ENCODE measurements at places on chromosomes 11 and 22.
A peak's percentile ranks its signal among the peaks of the same experiment; 100 is the strongest.

DNA sequence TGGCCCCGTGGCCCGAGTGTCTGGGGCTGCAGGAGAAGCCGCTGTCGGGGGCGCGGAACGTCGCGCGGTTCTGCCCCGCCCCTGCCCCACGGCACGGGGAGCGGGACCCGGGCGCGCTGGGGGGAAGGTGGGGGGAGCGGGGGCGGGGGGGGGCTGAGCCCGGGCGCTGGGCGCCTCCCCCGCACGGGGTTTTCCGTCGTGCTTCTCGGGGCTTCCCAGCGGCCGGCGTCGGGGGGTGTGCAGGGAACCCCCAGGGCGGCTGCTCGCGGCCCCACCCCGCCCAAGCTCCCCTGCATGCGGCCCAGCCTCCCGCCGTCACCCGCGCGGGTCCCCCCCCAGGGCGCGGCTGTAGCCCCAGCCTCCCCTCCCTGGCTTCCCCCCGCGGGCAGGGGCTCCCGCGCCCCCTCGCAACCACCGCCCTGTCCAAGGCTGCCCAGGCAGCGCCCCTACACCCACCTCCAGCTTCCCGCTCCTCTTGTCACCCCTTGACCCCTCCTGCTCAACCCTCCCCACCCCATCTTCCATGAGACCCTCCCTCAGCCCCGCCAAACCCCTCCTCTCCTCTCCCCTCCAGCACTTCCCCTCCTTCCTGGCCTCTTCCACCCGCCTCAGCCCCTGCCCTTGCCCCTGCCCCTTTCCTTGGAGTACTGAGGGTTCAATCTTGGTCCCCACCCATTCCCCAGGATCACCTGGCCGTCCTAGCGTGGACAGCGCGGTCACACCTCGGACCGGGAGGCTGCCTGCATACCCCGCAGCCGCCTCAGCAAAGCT, 1.7 kb downstream of the IL17REL start:
- DNase-seq = peak; percentile 72

- peak; percentile 43 for DNase-seq
Measured at GRCh38 chr11:86183694-86184093, 60.9 kb upstream of the EED start.

GRCh38 chr11:131229221-131229620, 141.2 kb upstream of the NTM start:
- DNase-seq = no peak

GRCh38 chr11:59223611-59224010, 10.9 kb upstream of the MPEG1 start:
- no peak for DNase-seq

DNA sequence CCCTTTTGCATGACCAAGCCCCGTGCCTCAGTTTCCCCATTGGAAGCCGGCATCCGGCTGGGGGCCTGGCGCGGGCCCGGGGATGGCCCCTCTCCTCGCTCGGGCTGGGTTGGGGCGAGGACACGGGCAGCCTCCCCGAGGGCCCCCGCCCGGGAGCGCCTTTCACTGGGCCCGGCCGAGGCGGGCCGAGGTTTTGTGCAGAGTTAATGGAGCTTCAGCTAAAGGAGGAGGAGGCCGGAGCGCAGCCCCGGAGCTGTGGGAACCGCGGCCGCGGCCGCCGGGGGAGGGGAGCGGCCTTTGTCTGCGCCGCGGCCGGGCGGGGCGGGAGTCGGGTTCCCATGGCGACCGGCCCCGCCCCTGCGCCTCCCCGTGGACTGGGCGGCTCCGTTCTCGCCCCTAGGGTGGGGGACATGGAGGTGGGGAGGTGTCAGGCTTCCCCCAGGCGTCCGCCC, 1.4 kb upstream of the MAPK11 start:
- peak; percentile 68 for DNase-seq

GRCh38 chr22:20563941-20564371, 56.5 kb downstream of the MED15 start:
- no peak for DNase-seq

GRCh38 chr11:91299980-91300379, 924.6 kb upstream of the FAT3 start:
- DNase-seq = no peak

GRCh38 chr11:26244207-26244606, 87.7 kb upstream of the ANO3 start:
- no peak for DNase-seq

- no peak for DNase-seq
Measured at GRCh38 chr22:50732681-50733080, 5.3 kb upstream of the ACR start.

- no peak for DNase-seq
Measured at GRCh38 chr11:130555251-130555841, 106.9 kb downstream of the ADAMTS15 start.

GRCh38 chr11:95451682-95452081, 220.7 kb upstream of the SESN3 start:
- DNase-seq = no peak

GRCh38 chr11:28697920-28698827, 590.0 kb downstream of the METTL15 start:
- DNase-seq = no peak

DNA sequence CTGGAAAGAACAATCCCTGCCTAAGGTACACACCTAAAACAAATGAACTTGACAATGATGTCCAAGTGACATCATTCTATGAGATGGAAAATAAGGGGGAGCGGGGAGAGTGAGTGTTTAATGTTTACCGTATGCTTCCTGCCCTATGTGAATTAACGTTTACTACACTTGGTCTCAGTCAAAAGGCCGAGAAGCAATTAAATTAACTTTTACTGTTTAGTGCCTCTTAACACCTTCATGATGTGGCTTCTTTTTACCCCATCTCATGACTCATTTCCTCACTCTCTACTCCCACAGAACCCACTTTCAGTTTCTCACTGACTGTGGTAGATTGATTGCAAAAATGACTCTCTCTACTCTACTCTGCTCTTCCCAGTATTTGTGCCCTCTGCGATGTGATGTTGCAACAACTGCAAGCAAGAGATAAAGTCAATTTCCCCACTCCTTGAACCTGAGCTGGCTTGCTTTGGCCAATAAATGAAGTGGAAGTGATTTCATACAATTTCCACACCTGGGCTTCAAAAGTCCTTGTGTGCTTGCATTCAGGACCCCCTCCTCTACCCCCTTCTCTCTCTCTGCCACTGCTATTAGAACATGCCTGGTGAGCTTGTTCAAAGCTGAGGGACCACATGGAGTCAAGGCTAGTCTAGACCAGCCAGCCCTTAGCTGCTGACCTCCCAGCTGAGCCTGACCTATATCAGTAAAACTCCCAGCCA, 11.6 kb upstream of the ALKBH3 start:
- peak; percentile 35 for DNase-seq

- no peak for DNase-seq
Measured at GRCh38 chr11:2844116-2844842, 41.3 kb downstream of the CDKN1C start.

DNA sequence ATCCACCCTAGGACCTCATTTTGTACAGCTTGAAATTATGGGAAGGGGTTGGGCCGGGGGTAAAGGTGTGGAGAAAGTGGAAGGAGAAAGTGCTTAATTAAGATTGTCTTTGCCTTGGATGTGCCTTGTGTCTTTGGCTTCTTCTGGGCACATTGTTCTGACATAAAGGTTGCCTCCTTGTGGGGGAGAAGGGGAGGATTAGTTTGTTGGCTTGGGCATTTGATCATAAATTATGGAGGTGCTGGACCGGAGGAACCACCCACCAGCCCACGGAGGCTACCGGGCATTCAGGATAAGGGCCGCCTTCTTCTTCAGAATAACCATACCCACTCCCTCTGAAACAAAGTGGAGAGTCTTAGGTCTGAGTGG, 1.3 kb downstream of the PAFAH1B2 start:
- DNase-seq = no peak

DNA sequence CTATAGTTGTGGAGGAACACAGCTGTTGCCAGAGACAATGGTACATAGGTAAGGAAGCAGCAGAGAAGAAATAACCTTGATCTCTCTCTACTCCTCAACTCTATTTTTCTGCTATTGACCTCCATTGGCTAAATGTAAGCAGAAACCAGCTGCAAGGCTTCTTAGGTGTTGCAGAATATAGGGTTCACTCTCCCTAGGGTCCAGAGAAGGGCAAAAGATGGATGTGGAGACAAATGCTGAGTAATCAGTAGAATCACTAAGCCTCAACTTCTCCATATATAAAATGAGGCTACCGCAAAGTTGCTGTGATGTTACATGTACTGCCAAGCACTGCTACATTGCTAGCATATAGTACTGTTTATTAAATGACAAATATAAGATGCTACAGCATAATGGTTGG, 120.6 kb downstream of the PDE3B start:
- no peak for DNase-seq

DNA sequence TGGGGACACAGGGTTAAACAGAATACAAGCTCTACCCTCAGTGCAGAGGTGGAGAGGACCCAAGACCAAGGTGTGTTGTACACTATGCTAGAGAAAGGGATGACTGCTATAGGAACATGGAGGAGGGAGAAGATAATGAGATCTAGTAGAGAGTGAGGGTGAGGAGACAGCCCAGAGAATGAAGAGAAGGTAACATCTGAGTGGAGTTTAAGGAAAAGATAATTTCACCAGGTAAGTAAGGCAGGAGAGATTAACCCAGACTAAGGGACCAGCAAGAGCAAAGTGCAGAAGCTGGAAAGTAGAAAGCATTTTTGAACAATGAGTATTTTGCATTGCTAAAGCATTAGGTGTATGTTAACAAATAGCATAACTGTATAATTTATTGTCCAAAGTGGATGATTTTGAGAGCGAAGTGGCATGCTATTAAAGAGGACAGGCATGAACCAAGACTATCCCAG, 128.8 kb downstream of the RASSF10 start:
- DNase-seq = no peak

GRCh38 chr11:15670520-15671070, 555.9 kb downstream of the INSC start:
- DNase-seq = no peak

GRCh38 chr11:112042961-112043304, 17.7 kb downstream of the DLAT start:
- DNase-seq = no peak

DNA sequence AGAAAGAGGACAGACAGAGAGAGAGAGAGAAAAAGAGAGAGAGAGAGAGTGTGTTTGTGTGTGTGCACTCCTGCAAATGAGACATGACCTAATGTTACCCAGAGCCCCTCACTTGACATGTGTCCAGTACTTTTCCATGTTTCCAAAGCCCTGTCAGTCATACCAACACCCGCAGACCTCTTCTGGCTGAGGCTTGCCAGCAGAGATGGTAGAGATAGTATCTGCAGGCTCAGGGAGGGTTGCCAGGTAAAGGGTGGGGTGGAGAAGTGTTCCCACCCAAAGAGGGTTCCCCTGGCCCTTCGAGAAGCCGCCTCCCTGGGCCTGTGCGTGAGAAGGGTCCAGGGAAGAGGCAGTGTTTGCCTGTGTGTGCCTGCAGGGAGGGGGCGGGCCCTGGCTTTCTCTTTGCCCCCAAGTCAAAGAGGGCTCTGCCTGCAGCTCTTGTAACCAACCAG, 40.7 kb downstream of the POU2F3 start:
- DNase-seq = no peak

DNA sequence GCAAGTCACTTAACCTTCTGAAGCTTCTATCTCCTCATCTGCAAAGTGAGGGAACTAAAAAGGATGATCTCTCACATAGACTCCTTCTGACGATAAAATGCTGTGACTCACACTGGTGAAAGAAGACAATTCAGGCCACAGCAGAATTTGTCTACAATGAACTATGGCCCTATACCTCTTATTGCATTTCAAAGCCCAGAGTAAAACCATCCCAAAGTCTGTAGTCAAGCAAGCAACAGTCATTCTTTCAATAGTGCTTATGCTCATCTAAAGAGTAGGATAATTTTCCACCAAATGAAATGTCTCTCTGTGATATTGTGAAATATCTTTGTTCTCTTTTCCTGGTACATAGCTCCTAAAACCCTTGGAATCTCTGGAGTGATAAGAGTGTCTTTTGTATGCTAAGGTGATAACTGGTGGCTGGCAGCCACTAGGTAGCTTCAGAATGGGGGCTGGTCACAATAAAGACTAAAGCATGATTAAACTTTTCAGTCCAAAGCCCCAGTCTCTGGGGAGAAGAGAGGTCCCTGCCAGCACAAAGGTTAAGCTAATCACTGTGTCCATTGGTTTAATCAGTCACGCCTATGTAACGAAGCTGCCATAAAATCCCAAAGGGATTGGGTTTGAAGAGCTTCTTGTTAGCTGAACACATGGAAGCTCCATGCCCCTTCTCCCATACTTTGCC, 30.8 kb downstream of the SYTL2 start:
- DNase-seq = no peak

DNA sequence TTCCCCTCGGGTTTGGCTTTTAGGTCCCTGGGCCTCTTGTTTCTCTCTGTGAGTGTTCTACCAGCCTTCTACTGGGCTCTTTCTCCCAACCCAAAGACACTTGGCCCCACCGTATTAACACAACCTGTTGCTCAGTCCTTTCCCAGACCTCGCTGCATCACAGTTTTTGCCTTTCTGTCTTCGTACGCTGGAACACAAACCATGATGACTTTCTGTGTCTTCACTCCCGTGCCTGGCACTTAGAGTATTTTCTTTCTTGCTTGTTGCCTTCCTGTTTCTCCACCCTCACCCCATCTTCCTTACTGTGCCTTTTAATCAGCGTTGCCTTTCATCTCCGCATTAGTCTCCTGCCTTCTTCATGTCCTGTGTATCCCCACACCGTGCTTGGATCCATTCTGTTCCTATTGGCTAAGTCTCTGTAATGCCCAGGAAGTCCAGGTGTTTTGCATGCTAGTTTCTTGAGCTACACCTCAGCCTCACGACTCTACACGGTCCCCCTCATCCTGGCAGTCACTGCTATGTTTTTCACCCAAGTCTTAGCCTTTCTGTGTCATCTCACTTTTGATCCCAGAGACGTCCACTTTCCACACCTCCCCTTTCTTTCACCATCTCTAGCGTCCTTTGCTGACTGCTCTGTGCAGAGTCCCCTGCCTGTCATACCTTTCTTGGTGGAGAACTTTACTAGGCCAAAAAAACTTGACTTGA, 1.6 kb downstream of the MARK2 start:
- no peak for DNase-seq

DNA sequence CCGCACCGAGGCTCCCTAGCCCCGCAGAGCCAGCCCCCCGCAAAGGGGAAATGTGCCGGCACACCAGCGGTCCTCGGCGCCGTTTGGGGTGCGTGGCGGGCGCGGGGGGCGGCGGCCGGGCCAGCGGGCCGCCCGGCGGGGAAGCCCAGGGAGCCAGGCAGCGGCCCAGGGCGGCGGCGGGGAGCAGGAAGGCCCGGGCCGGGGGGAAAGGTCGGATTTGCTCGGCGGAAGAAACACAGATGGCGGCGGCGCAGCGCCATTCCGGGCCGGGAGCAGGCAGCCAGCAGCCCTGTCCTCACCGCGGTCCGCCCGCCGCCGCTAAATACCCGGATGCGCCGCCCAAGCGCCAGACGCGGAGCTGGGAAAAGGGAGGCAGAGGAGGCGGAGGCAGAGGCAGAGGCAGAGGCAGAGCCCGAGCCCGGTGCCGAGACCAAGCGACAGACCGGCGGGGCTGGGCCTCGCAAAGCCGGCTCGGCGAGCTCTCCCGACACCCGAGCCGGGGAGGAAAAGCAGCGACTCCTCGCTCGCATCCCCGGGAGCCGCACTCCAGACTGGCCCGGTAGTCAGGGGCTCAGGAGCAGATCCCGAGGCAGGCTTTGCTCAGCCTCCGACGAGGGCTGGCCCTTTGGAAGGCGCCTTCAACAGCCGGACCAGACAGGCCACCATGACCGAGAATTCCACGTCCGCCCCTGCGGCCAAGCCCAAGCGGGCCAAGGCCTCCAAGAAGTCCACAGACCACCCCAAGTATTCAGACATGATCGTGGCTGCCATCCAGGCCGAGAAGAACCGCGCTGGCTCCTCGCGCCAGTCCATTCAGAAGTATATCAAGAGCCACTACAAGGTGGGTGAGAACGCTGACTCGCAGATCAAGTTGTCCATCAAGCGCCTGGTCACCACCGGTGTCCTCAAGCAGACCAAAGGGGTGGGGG, 2.6 kb upstream of the GCAT start:
- peak; percentile 77 for DNase-seq

- DNase-seq = no peak
Measured at GRCh38 chr11:64341429-64341828, 1.4 kb downstream of the CCDC88B start.
